ENCODE measurements at places on chromosomes 1 and 21.
A peak's percentile ranks its signal among the peaks of the same experiment; 100 is the strongest.

GRCh38 chr1:240656531-240656930 is 44.6 kb upstream of the GREM2 start:
- no peak for DNase-seq

DNA sequence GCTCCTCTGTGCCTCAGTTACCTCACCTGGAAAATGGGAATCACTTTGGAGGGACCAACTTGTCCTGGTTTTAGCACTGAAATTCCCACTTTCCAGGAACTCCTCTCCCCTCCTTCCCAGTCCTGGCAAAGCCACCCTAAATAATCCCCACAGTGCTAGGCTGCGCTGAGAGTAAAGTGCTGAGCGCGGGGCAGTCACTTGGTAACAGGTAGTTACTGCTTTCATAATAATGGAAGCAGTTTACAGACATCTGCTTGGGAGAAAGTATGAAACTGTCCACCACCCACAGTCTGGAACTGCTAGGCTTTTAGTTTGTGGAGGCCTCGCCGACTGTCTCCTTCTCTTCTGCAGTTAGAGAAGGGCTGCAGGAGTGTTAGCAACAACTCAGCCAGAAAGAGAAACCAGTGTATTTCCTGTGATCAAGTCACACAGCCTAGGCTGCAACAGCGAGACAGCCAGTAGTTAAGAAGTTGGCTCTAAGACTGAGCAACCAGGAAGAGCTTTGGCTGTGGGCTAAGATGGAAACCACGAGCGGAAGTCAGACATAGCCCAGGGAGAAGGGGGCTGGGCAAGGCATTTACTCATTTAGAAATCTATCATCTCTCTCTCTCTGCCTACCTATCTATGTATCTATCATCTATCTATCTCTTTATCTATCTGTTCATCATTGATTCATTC is 30.8 kb upstream of the ABCG1 start:
- peak; percentile 41 for DNase-seq

DNA sequence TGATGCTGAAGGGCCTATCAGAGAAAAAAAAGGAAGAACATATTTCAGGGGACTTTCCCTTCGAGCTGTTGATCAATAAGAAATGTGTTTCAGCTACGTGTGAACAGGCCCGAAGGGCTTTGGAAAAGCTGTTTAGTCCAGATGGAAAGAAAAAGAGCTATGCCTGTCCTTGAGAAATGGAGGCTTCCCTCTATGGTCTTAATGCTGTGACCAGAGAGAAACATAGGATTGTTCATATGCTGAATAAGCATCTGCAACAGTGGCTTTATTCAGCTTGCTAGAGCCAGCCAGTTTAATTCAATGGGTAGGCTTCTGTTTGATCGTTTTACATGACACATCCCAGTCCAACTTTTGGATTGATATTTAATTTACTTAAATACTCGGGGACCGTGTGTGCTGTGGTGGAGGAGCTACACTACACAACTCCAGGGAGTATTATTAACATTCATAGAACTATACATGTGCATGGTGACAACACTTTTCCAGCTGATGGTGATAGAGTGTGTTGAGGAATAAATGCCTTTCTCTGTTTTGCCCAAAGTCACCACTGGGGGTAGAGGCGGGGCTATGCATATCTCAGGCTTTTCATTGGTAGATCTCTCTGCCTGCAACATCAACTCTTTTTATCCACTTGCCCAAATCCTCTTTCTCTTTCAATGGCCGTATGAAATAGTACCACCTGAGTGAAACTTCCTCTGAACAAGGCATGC is 106.7 kb upstream of the C8B start:
- DNase-seq = no peak

GRCh38 chr1:236140705-236141446 is 1.5 kb upstream of the GPR137B start:
- DNase-seq = no peak

- DNase-seq = no peak
These were observed 126.2 kb downstream of the PRRX1 start for GRCh38 chr1:170790175-170790574.

GRCh38 chr1:91727763-91728162 is 158.2 kb downstream of the TGFBR3 start:
- peak; percentile 76 for DNase-seq

GRCh38 chr1:166300767-166301166 is 134.0 kb upstream of the FAM78B start:
- DNase-seq = no peak

- DNase-seq = peak; percentile 35
These were observed 723.5 kb upstream of the ADAMTS5 start for GRCh38 chr21:27690426-27690825.

GRCh38 chr1:33886496-33886895 is 22.6 kb downstream of the HMGB4 start:
- no peak for DNase-seq

GRCh38 chr21:45162809-45163208 is 88.4 kb downstream of the ADARB1 start:
- no peak for DNase-seq

DNA sequence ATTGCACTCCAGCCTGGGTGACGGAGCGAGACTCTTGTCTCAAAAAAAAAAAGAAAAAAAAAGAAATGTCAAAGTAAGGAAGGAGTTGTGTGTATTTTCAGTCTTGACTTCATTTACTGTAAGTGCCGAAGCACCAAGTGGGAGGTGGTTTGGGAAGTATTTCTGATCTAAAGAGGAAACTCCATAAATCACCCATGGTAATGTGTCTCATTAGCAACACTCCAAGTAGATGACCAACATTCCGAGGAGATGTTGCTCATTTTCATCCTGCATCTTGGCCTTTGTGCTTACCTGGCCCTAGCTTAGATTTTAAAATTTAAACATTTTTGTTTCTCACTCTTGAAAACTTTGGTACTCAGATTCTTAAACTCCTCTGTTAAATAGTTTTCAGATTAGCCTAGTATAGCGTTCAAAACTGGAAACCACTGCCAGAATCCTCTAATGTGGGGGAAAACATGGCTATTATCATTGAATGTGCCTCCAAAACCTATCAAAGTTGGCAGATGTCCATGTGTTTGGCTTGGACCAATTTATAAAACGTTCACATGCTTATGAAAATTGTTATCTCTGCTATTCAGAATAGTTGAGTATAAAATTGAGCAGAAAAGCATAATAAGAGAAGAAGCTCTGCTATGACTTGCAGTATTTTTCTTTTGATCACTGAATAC is 110.4 kb downstream of the NFIA start:
- no peak for DNase-seq

GRCh38 chr21:42158846-42159245 is 60.1 kb upstream of the ABCG1 start:
- DNase-seq = no peak

DNA sequence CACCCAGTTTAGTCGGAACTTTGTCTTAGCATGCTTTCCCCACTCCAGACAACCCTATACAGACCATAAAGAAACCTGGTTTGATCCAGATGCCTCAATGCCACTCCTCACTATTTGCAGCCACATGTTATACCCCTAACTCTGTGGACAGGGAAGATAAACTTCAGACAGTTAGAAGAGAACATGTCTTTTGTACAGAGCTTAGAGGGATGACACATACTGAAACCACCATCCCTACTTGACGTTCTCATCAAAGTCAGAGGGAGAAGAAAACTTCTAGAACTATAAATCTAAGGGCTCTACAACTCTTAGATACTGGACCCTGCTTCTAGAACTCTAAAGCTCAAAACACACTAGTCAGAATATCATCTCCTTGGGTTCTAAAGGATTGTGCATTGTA is 3.7 kb downstream of the SYT6 start:
- no peak for DNase-seq

GRCh38 chr1:48526008-48526710 is 54.2 kb upstream of the SPATA6 start:
- peak; percentile 7 for DNase-seq

- peak; percentile 65 for DNase-seq
These were observed 70.0 kb upstream of the ZNF281 start for GRCh38 chr1:200479816-200480215.

GRCh38 chr1:223337174-223337869 is 26.7 kb downstream of the SUSD4 start:
- DNase-seq = no peak

DNA sequence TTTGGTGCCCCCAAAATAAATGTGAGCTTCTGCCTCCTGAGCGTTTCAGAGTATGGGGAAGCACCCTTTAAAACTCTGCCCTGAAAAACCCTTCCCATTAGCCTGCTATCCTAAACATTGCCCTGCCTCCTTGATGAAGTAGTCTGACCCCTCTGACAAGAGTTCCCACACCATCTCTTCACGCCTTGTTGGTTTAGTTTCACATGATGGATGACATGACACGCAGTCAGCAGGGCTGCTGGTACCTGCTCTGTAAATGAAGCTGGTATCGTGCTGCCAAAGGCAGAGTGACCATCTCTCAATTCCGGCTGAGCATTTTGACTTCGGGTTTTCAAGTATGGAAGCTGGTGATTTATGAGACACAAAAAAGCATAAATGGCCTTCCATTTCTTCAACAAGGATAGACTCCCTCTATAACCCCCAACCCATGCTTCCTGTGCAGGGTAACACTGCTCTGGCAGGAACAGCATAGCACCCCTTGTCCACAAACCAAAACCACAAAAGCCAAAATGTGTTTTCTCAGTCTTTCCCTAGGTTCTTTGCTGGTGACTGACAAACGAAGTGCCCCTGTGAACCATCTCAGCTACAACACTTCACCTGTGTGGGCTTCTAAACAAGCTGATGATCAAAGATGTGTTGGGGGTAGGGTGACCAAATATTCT is 444.6 kb downstream of the NUF2 start:
- no peak for DNase-seq

- no peak for DNase-seq
These were observed 50.6 kb upstream of the NTPCR start for GRCh38 chr1:232899839-232900238.

GRCh38 chr1:6224718-6225117 is 11.0 kb downstream of the ICMT start:
- DNase-seq = no peak

DNA sequence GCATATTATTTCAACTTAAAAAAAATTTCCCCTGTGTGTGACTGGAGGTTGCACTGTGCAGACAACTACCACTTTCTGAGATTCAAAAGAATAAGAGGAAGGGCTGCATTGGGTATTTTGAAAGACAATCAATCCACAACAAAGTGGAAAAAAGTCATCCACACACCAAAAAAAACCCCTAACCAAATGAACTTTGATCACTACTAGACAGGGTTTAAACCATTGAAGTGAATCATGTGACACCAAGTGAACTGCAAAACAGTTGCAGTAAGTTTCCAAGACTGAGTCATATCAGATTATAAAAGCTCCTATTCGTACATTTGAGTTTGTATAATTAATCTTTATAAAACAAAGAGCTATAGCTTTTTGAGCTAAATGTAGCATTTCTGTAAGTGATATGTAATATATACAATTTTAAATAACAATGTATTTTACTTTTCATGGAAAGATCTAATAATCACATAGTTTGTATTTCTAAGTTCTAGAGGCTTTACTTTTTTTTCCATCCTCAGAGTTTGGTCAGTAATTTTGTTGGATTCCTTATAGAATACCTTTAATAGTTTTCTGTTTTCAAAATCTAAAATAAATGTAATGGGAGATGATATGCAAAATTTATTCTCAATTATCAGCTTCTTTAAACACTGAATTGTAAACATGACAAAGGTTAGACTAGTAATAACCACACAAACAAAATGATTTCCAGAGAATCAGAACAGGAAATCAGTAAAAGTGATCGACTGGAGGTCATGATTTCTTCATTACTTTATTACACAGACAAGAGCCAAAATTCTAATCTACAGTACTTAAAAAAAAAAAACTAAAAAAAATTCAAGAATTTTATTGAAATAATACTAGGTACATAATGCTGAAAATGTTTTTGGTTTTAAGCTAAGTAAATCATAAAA is 50.5 kb upstream of the GFI1 start:
- no peak for DNase-seq

- DNase-seq = no peak
These were observed 13.3 kb downstream of the GPR157 start for GRCh38 chr1:9115351-9116205.

DNA sequence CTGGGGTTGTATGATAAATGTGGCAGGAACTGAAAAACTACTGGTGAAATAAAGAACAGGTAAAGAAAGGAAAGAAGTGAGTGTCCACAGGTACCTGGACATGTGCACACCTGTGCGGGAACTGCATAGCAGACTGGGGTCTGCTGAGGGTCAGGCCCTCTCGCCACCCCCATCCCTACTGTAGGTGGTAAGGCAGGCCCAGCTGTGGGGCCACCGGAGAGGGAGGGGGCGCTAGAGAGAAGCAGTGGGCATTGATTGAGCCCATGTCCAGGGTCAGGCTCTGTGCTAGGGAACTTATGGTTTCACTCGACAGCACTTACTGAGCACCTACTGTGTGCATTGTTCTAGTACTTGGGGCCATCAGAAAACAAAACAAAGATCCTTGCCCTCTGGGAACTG is 400.5 kb downstream of the MATN1 start:
- no peak for DNase-seq

DNA sequence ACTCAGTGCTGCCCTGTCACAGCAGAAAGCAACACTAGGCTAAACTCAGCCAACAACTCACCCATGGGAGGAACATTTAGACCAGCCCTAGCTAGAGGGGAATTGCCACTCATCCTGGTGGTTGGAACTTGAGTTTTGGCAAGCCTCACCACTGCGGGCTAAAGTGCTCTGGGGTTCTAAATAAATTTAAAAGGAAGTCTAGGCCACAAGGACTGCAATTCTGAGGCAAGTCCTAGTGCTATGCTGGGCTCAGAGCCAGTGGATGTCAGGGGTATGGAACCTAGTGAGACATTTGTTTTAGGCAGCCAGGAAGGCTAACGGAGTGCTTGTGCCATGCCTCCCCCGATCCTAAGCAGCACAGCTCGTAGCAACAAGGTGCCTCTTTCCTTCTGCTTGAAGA is 78.0 kb downstream of the RGS13 start:
- no peak for DNase-seq

DNA sequence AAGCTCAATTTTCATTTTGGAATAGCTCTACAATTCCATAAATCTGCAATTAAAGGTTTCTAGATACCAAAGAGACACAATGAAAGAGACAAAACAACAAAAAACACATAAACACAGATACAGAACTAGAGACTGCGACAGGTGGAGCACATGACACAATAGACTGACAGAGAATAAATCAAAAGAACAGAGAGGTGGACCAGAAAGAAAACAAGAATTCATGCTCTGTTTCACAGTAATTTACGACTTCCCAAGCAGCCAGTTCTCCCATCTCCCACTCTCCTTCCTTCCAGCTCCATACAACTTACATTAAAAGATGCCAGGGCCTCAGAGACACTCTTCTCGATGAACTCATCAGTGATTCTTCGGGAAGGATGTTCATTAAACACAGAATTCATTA is 15.1 kb upstream of the RBM8A start:
- no peak for DNase-seq

DNA sequence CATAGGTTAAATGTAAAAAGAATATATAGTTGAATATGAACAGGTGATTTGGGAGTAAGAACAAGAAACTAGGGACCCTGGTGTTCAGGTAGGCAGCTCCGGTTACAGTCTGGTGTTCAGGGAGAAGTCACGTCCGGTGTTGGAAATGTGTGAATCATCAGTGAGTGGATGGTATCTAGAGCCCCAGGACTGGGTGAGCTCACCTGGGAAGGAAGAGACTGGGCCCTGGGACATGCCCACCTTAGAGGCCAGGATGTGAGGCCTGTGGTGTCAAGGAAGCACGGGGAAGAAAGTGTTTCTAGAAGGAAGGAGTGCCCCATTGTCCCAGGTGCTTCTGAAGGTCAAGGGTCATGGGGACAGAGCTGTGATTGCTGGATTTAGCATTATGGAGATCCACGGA is 1.5 kb upstream of the GJB3 start:
- DNase-seq = no peak
